ENCODE measurements at places on chromosomes 16 and 17. TPM values are rescaled to one million over a fixed set of nuclear protein-coding genes. Genes with fewer than 3 reads are reported as not detected.

DNA sequence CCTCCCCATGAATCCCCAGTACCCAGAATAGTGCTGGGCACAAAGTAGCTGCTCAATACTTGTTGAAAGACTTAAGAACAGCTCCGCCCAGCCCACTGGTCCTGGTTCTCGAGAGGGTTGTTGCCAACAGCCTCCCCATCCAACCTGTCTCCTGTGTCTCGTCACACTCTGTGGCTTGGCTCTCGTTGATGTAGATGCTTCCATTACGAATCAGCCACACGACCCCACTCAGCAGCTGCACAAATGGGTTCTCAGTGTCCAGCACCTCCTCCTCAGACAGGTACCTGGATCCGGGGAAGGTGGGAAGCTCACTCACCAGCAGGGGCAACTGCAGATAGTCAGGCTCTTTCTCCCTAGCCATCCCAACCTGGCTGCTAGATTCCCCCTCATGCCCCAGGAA is 2.1 kb downstream of the NAGPA start:
- no peak for DNase-seq

GRCh38 chr16:5385811-5386210 is 288.2 kb upstream of the EEF2KMT start:
- no peak for DNase-seq

DNA sequence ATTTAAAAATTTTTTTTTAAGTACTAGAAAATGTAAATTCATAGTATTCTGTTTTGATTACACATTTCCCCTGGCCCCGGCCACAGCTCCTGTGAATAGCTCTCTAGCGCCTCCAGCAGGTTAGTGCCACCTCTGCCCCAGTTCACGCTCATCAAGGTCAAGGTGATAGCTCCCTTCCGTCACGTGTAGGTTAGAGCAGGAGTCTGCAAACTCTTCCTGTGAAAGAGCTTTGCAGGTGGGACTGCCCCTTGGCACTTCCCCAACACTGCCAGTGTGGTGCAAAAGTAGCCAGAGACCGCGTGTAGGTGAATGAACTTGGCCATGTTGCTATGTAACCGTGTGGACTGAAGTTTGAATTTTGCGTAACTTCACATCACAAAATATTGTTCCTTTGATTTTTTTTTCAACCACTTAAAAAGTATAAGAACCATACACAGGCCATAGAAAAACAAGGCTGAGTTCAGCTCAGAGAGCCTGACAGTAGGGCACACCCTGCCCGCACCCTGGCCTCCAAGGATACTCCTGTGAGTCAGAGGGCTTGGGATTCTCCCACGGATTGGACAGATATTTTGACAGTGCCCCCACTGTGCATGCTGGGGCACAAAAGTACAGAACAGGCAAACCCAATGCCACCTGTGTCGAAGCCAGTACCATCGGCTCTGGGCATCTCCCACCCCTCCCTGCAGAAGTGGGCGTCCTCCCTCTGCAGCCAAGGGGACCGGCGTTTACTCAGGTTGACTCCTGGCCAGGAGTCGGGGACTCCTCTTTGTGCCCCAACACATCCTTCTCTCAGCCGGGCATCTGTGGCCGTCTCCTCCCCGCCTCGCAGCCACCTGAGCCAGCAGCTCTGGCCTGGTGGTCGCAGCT is 92.0 kb upstream of the CHMP6 start:
- DNase-seq, result no peak

GGT6 gene
- not detected for total RNA-seq

Data from left ventricle myocardium inferior (tissue), 1 donor.